ENCODE measurements at places on chromosomes 4 and X.
A peak's percentile ranks its signal among the peaks of the same experiment; 100 is the strongest.

GRCh38 chrX:98207947-98208346 is 1324.2 kb downstream of the RPA4 start:
- no peak for DNase-seq

DNA sequence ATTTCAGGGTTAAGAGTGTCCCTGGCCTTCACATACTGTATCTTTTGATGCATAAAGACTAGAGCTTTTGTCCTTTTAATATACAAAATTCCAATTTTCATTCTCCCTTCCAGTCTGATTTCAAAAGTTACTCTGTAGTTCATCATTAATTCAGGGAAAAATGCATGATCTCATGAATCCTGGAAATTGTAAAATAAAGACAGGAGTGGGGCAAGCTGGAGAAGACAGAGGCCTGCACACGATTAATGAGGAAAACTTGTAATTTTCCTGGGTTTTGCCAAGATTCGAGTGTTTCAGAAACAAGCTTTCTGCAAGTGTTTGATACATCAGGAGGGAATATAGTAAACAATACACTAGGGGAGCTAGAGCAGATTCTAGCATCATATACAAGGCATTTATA is 947.9 kb downstream of the FAT4 start:
- no peak for DNase-seq

DNA sequence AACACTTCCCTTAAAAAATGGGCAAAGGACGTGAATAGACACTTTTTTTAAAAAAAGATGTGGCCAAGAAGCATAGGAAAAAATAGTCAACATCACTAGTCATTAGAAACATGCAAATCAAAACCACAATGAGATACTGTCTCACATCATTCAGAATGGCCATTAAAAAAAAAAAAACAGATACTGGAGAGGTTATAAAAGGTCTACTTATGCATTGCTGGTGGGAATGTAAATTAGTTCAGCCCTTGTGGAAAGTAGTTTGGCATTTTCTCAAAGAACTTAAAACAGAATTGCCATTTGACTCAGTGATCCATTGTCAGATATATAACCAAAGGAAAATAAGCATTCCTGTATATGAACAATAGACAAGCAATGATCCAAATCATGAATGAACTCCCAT is 352.8 kb upstream of the EPHA5 start:
- DNase-seq = no peak

- DNase-seq = peak; percentile 26
Observed at GRCh38 chrX:153727123-153727931, 2.7 kb downstream of the ABCD1 start.

DNA sequence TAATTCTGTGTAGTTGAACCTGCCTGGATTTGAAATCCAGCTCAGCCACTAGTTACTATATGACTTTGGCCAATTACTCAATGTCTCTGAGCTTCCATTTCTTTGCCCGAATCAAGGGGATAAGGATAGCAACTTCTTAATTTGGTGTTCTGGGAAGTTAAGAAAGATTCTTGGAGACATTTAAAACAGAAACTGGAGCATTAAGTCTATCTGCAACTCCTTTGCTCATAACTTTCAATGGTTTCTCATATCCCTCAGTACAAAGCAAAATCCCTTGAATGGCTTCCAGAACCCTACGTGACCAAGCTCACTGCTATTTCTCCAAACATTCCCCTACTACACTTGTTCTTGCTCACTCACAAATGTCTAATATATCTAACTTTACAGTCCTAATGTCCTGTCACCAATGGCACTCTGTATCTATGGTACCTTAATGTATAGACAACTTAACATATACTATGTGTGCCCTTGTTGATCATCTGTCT is 849.1 kb upstream of the SLIT2 start:
- DNase-seq = peak; percentile 27

DNA sequence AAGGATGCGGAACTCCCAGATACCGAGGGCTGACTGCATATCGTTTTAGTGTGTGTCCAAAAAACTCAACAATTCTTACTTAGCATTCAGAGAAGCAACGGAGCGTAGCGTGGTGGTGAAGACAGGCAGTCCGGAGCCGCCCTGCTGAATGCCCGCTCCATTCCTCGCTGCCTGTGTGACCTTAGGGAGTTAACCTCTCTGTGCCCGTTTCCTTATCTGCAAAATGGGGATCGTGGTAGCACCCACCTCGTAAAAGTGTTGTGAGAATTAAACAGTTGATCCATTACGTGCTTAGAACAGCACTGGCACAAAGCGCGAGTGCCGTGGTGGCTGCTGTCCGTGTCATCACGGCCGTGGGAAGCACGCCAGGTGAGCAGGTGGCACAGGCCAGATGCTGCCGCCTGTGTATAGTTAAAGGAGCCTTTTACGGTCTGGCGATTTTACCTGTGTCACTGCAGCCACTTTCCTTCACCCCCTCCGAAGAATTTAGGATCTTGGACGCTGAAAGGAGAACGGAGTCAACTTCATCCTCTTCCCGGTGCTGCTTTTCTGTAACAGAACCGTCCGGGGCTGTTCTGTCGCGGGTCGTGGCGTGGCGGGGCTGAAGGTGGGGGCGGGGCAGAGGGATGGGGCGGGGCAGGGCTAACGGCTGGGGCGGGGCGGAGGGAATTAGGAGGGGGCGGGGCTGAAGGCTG is 885 bp downstream of the CCDC110 start:
- peak; percentile 26 for DNase-seq

DNA sequence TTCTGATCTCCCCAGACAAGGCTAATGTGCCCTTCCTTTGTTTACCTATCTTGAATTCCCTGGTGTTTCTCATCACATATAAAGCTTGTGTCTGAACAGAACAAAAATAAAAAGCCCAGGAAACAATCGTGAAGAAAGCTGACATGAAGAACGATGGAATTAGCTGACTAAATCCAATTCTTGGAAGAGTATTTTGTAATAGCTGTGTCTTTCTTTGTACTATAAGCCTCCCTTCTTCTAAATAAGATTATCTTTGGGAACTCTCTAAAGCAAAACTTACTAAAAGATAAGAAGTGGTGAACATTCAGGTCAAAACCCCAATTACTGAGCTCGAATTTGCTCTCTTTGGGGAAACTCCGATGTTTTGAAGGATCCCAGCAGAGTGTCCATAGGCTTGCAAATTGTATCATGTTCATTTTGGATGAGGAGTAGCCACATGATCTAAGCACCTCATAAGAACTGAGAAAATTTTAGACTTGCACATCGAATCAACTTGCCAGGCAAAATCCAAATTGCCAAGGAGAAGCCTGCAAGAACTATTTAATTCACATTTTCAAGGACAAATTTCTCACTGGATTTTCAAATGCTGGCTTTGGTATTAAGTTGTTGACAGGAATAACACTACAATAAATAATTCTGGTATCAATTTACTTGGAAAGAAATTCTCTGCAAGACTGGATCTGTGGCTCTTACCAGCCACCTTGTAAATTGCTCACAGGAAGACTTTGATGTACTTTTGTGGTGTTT is 106.2 kb downstream of the LNX1 start:
- DNase-seq = peak; percentile 45

- DNase-seq = peak; percentile 76
Observed at GRCh38 chr4:118557298-118557851, 127.8 kb upstream of the METTL14 start.

DNA sequence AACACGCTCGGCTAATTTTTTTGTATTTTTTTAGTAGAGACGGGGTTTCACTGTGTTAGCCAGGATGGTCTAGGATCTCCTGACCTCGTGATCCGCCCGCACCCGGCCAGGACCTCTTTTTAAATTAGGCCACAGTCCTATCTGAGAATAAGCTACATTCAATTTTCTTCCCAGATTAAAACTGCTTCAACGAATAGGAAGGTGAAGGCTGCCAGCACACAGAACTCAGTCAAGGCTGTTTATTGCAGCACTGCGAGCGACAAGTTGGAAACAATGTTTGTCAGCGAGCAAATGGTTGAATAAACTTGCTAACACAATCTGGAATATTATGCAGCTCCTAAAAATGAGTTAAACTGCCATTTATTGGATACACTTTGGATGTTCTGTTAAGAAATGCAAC is 1.9 kb downstream of the GRPEL1 start:
- no peak for DNase-seq
